ENCODE measurements at places on chromosomes 7 and 10.

GRCh38 chr7:93150200-93150835, 2.1 kb upstream of the SAMD9L start:
- DNase-seq: no peak

GRCh38 chr7:150902078-150903033, 50.0 kb downstream of the AOC1 start:
- DNase-seq: no peak

DNA sequence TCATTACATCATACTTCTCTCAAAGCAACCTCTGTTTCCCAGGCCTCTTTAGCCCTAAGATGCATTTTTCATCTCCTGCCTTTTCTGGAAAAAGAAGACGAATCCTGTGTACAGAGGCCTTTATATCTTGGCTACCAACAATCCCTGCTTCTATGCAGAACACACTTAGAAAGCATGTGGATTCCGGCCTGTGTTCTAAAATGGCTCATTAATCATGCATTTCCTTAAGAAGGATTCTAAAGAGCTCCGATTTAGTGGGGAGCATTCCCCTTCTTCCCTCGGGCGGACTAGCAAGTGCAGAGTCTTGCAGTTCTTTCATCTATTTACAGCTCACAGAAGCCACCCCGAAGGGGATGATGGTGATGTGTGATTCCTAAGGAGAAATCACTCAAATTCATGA, 1212.9 kb downstream of the TYW1 start:
- no peak for DNase-seq

GRCh38 chr7:151012911-151013347, 11.4 kb downstream of the ATG9B start:
- no peak for DNase-seq

DNA sequence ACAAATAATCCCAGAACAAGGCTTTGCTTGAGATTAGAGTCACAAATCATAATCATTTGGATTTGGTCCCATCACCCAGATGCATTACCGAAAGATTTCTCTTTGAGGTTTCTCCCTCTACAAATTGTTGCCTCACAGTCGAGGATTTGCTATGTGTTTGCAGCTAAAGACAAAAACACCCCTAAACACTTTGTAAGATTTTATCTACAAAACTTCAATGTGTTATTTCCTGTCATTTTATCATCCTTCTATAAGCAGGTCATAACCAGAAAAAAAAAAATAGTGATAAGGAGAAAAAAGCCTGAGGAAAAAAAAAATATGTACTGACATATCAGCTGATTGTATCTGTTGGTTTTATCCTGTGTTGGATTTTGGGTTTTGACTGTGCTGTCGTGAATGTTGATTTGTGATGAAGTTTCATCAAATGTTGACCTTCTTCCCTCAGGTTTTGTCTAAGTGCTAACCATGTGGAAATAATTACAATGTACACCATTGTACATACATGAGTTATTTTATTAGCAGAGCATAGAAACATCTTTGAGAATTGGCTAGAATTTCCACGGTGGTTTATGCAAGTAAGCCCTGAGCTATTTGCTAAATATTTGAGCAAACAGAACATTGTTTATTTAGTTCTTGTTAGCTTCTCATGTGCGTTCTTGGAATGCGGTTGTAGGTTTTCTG, 274.4 kb downstream of the NEBL start:
- no peak for DNase-seq

GRCh38 chr10:72595436-72595835, 30.4 kb downstream of the MICU1 start:
- DNase-seq: no peak

- no peak for DNase-seq
These were observed 210.1 kb upstream of the INHBA start for GRCh38 chr7:41912851-41913567.

DNA sequence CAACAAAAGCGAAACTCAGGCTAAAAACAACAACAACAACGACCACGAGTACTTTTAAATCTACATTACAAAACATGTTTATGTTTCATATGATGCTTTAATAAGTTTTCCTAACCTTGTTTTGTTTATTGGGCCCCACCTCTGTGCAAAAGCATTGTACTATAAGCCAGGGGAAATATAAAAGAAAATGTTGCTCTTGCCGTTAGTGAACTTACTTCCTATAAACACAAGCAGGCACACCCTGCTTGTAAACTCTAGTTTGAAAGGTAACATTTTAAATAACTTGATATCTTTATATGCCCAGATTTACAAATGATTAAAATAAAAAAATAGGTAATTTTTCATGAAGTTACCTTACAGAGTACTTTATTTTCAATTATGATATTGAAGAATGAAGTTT, 19.2 kb upstream of the EPC1 start:
- DNase-seq: no peak

- DNase-seq: no peak
These were observed 81.9 kb upstream of the TRIL start for GRCh38 chr7:29039821-29040578.

DNA sequence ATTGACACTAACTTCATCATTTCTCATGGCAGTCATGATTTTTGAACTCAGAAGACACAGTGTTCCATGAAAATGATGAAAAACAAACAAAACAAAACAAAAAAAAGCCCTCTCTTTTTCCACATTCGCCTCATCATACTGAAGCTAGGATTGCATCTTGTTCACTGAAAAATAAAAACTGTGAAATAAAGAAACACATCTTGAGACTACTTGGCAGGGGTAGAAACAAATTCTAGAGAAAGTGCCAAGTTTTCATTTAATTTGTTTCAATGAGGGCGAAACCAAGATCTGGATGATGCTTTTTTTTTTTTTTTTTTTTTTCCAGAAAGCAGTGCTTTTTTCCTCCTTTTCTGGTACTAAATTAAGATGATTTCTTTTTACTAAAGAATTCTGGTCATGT, 350.4 kb upstream of the ETV1 start:
- DNase-seq: no peak

DNA sequence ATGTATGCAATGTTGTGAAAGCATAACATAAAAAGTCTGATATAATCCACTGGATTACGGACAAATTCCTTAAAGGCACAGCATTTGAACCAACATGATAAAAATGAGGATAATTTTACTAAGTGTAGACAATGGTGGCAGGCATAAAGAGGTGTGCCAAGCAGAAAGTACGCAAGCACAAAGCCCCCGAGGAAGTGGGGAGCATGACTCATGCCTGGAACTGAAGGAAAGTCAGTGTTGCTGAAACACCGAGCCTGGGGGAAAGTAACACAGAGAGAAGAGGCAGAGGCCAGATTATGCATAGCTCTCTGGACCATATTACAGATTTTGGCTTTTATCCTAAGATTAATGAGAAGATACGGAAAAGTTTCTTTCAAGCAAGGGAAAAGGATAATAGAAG, 490.0 kb upstream of the PHF14 start:
- no peak for DNase-seq

DNA sequence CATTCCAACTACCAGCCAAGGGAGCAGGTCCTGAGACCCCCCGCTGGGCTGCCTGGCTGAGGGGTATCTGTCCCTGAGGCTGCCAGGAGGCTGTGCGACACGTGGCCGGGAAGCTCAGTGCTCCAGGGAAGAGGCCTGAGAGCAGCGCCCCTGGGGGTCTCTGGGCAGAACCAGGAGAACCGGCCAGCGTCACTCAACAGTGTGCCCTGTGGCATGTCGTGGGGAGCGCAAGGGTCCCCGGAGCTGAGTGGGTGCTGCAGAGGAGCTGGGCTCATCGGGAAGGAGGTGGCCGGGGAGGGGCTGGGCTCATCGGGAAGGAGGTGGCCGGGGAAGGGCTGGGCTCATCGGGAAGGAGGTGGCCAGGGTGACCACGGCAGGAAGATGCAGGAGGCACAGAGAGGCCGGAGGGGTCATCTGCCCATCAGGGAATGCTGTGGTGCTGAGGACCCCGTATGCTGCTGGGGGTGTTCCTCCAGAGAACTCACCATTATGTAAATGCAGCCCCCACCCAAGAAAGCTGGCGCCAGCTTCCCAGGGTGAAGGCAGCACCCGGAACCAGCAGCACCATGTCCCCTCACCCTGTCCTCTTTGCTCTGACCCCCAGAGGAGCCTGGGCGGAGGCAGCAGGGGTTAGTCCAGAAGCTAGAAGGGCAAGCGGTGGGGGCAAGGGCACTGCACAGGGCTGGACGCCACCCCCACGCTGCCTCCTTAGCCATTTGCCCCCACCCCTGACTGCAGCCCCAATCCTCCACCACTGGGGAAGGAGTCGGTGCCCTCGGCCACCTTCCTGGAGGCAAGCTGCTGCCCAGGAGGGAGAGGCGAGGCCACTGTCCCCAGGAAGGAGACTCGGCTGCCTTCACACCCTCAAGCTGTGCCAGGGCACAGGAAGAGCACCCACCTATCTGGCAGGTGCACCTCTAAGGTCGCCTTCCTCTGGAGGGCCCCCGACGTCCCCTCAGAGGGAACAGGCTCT, 33.3 kb downstream of the CALML3 start:
- no peak for DNase-seq

- DNase-seq: no peak
These were observed 21.0 kb upstream of the EIF5AL1 start for GRCh38 chr10:79491143-79491835.

- no peak for DNase-seq
These were observed 6.3 kb upstream of the UNCX start for GRCh38 chr7:1226186-1226901.

DNA sequence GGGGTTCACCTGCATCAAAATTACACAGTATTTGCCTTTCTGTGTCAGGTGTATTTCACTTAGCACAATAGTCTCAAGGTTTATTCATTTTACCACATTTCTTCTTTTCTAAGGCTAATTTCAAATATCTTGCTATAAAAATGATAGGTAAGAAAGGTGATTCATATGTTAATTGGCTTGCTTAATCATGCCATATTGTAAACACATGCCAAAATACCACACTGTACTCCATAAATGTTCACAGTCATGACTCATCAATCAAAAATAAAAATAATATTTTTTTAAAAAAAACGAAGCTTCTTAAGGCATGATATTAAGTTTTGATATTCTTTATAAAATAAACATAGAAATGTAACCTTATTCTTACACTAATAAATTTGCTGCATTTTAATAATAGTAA, 947.1 kb downstream of the GRM8 start:
- DNase-seq: no peak

DNA sequence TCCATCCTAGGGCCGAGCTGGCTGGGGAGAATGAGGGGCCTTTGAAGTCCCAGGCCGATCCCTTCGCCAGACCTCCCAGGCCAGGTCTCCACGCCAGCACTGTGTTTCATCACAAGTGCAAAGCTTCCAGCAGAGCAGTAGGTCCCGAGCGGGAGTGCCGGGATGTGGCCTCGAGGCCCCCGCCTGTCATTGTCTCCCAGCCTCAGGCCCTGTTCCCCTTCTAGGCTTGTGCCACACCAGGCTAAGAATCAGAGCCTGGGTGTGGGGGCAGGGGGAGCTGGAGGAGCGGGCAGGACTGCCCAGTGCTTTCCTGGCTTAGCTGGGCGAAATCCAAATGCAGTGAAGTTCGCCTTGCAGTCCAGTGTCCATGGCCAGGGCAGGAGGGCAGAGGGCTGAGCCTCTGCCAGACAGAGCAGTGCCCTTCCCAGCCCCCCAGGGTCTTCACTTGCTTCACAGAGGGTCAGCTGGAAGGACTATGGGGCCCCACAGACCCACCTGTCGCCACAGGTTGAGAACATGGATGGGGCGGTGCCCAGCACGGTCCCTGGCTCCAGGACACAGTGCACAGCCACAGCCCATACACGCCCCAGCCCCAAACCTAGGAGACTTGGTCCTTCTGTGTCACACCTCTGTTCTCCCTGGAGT, 20.2 kb upstream of the PFKFB3 start:
- DNase-seq: no peak

DNA sequence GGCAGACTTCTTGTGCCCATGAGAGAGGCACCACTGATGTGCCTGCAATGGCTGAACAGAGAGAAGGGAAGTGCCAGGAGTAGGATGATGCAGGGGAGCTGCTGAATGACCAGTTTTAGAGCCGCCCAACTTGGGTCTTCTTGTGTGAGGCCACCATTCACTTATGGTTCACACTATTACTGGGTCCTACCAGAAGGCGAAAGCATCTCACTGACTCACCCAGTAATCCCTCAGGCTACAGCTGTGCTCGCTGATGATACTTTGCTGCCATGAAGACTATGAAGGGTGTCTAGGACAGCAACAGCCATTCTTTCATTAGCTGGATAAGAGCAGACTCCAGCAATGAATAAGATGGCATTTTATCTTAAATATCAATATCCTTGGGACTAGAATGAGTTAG, 47.6 kb downstream of the PLXNA4 start:
- no peak for DNase-seq

DNA sequence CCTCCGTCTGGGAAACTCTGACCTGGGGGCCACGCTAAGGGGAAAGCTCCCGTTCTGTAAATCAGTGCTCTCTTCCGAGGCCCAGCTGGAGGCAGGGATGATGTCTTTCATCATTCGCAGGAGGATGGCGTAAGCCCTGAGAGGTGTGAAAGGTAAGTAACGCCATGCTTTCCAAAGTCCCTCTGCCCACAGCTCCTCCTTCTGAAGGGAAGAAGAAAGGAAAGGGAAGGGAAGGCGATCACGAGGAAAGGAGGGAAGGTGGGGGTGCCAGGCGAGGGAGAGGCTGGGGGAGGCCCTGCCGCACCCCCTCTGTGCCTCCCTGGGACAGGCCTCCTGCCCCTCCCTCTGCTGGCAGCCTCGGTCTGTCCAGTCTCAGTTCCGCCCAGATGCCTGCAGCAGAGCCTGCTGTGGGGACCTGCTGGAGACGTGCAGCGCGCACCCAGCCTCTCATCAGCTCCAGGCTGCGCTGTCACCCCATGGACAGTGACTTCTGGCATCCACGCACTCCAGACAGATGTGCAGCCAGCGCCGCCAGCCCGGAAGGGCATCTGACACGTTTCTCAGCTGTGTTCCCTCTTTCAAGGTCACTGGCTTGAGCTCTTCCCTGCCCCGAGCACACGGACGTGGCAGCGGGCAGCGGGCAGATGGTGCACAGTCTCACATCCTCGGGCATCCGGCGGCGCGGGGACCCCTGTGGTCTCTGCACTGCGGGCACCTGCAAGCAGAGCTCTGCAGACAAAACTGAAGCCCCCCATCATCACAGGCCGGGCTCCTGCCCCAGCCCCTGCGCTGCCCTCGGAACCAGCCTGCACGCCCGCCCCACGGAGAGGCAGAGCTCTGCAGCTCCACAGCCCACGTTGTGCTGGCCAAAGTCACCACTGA, 60.6 kb downstream of the INSIG1 start:
- no peak for DNase-seq

DNA sequence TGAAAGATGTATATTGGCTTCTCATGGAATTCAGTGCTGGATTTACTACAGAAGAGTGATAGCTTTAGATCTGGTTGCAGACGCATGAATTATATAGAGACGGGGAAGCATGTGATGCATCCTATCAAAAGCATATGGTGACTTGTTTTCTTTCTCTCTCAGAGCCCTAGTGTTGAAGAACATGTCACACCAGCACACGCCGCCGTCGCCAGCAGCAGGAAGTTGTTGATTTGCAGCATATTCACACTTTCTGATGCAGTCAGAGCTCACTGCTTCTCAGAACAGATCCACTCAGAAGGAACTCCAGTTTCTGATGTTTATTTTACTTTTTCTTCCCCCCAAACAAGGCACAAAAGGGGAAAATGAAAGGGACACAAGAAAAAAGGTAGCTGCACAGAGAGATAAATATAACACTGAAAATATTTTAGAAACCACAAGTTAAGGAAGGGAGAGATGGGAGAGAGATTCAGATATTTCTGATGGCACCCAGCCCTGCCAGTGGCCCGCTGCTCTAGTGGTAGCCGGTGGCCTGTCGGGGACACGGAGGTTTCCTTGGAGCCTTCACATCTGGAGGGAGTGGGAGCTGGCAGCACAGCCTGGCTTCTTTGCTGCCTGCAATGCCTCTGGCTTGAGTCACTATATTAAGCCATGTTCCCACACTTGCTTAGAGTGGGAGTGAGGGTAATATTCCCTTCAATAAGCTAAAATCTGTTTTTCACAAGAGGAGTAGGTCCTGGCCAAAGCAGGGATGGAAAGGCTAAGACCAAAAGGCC, 123.2 kb downstream of the NRP1 start:
- no peak for DNase-seq
